ENCODE measurements at places on chromosomes 12 and 14.
A peak's percentile ranks its signal among the peaks of the same experiment; 100 is the strongest.

GRCh38 chr14:75176142-75176820 is at the start of gene TMED10:
TMED10 (minus strand) TSS chr14:75176612; CDS start chr14:75176579, 33 bp downstream.
- DNase-seq, result peak; percentile 88

DNA sequence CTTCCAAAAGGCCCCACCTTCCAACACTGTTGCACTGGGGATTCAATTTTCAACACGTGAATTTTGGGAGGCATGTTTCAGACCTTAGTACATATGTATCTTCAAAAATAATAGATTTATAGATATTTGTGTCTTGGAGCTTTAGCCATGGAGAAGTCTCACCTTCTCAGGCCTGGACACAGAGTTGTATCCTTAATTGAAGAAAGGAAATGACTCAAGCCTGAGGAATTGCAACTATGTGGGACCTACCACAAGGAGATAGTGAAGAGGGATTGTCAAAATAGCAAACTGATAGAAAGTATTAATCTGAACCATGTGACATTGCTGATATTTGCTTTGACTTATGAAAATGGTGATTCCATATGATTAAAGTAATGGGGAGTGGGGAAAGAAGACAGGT is 89.8 kb downstream of the ACSS3 start:
- no peak for DNase-seq

GRCh38 chr14:96129128-96129736 is 75.4 kb upstream of the BDKRB2 start:
- DNase-seq, result no peak

DNA sequence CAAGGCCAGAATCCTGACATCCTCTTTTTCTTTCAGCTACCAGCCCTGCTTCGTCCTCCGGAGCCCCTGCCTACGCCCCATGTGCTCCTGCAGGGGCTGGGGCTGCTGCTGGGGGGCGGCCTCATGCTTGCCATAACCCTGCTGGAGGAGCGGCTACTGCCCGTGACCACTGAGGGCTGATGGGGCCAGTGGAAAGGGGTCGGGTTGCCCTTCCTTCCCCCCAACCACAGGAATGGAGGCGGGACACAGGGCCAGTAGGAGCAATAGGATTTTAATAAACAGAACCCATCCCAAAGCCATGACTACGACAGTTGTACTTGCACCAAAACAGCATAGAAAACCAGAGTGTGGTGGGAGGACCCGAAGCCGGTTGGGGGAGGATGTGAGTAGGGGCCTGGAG is 7.7 kb downstream of the SLC39A5 start:
- no peak for DNase-seq

GRCh38 chr14:43249591-43249990 is 1257.5 kb downstream of the FSCB start:
- DNase-seq, result no peak

DNA sequence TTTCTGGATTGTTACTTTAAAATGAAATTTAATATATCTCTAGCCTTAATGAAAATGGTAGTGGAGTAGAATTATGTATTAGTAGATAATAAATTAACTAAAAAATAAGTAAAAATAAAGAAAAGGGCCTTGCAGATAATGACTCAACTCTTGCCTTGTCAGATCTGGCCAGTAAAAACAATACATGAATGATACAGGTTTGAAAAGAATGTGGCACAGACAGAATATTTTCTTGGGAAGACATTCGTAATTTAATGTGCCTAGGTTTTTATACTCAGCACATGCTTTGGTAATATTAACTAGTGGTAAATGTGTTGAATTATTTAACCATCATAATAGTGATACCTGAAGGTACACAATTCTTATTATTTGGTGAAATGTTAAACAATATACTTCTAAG is 28.3 kb downstream of the ATF7IP start:
- no peak for DNase-seq

DNA sequence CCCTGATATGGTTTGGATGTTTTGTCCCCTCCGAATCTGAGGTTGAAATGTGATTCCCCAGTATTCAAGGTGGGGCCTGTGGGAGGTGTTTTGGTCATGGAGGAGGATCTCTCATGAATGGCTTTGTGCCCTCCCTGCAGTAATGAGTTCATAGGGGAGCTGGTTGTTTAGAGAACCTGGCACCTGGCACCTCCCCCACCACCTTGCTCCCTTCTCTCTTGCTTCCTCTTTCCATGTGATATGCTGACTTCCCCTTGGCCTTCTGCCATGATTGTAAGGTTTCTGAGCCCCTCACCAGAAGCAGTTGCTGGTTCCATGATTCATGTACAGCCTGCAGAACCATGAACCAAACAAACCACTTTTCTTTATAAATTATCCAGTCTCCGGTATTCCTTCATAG is 32.6 kb downstream of the CD163L1 start:
- DNase-seq, result no peak

GRCh38 chr14:83260751-83261150 is 1727.1 kb upstream of the SEL1L start:
- no peak for DNase-seq

DNA sequence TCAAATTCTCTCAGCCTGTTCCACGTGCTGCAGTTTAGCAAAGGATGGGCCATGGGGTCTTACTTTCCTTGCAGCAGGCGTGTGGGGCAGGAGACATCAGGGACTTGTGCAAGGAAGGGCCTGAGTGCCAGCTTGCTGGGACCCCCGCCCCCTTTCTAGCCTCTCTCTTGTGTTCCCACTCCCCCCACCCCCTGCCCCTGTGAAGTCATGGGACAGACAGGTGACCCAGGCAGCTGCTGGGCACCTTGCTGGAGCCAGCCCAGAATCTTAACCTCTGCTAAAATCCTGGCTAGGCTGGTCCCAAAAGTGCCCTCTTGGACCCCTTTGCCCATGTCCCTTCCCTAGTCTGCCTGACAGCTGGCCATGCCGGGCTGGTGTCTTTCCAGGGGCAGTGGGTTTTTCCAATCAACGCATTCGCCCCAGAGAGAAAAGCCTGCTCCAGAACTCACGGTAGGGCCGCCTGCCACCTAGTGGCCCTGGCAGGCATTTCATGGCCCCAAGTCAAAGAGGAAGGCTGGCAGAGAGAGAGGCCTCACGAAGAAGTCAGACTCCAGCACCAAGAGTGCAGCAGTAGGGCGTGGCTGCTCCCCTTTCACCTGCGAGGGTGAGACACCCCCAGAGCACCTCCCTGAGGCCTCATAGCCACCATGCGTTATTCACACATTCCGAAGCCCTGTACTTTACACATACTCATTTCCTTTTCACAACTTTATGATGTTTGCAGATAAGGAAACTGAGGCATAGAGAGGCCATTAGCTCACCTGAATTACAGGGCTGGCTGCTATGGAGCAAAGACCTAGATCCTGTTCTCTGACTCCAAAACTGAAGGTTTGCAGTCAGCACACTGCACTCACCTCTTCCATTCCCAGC is 67.4 kb downstream of the LGMN start:
- DNase-seq, result peak; percentile 71

GRCh38 chr12:2973566-2973965 is 14.4 kb downstream of the TEAD4 start:
- DNase-seq, result no peak

DNA sequence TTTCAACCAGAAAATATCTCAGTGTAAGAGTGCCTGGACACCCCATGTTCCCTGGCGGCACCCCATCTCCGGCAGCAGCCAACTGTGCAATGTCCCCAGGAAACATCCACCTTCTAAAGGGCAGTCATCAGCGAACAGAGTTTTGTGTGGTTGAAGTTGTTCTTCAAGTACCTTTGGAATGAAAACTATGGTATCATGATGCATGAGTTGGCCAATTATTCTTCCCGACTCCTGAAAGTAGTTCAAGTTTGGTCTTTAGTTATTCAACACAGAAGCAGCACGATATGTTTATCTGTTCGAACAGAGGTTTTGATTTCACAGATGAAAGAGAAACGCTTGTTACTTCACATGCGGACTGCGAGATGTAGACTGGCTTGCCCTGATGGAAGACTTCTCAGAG is 21.1 kb upstream of the TTC7B start:
- DNase-seq, result no peak

GRCh38 chr14:32898876-32899275 is 39.8 kb upstream of the NPAS3 start:
- DNase-seq, result no peak

DNA sequence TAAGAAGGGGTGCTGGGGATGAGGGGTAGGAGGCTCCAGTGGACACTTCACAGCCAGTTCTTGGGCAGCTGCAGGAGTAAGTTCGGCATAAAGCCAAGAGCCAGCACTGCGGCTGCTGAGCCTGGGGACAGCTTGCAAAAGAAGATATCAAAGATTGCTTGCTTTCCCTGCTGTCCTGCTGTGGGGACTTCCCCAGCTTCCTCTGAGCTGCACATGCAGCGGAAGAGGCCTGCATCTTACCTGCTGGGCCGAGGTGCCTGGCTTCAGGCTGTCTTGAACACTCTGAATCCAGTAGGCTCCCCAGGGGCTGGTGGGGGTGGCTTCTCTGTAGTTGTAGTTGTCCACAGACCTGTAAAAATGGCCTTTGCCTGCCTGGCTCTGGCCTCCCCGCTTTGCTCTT is 1.3 kb downstream of the CHGA start:
- DNase-seq, result no peak

- no peak for DNase-seq
These were observed 1217.4 kb upstream of the FLRT2 start for GRCh38 chr14:84312551-84312950.

DNA sequence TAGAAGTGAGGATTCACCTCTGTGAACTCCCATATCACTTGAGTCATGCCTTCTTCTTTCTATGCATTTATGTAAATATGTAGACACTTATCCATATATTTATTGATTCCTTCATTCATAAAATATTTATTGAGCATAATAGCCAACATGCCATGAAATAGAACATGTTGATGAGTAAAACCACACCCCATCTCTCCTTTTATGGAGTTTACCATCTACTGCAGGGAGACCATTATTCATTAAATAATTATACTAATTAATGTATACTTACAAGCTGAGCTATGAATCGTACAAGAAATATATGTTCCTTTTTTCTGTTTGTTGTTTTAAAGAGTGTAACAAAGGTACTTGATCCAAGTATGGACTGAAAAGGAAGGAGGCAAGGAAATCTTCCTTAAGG is 17.4 kb upstream of the IGF1 start:
- no peak for DNase-seq

DNA sequence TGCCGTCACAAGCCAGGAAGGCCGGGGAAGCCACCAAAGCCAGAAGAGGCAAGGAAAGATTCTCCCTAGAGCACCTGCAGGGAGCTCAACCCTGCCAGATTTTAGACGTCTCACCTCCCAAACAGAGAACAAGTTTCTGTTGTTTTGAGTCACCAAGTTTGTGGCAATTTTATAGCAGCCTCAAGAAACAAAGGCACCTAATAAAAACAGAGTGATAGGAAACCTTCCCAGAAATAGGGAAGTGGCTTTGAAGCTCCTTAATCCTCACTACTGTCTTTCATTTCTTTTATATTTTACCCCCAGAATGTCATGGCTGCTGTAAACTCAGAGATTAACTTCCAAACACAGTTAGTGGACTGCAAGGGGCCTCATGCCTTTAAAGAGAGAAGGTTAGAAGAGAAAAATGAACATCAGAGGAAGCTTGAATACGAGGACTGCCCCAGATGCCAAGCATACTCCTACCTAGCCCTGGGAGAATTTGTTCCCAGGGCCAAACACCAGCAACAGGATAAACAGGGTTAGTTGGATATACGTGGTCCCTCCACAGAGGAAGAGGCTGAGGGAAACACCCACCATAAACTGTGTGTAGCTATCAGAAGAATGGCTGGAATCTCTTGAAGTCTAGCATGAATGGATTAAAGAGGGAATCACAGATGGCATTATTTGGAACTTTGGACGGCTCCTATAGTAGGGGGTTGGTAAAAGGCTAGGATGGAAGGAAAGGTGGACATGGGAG is 148.3 kb downstream of the KCNA5 start:
- DNase-seq, result no peak

DNA sequence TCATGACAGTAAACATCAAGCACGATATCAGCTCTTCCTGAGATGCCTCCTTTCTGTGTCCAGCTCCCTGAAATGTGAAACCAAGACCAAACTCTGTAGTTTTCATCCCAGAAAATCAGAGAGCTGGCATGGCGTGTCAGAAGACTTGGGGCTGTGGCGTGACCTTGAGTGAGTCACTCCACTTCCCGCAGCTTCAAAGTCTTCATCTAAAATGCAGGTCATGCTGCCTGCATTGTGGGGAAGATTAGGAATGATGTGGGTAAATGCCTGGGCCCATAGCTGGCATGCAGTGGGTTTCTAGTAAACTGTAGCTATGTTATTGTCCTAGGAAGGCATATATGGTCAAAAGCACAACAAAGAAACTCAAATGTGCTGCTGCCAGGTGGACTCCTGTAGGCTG is 28.8 kb downstream of the OAS2 start:
- no peak for DNase-seq

DNA sequence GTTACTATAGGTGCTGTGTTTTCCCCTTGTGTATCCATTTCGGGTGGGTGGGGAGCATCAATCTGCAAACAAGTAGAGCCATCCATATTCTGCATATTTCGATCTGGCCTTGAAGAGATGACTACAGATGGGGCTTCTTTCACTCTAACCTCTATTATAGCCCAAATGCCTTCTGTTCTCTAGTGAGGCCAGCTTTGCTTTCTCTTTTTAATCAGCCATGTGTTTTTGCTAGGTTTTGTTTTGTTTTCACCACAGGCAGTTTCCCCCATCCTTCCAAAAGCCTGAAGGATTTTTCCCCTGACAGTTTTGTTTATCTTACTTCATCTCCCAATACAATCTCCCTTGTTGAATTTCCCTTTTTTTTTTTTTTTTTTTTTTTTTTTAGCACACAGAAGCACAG is 224.1 kb downstream of the BTG1 start:
- no peak for DNase-seq

- no peak for DNase-seq
These were observed 295.7 kb upstream of the PRKD1 start for GRCh38 chr14:30223385-30223785.

DNA sequence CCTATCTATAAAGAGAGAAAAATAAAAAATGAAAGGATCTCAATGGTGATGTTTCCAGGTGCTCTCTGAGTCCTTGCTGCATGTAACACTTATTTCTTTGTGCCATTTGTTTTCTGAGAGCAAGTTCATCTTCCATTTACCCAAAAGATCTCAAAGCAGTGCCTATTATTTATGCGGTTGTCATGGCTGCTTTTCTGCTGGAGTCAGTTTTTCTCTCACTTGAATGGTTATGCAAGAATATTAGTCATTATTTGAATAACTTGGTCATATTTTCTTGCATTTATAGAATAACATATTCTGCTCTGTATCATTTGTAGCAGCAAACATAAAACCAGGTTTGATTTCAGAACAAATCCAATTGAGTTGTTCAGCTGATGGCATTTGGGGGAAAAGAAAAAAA is 141.8 kb upstream of the G2E3 start:
- DNase-seq, result no peak

GRCh38 chr14:31950764-31951637 is 126.1 kb upstream of the ARHGAP5 start:
- DNase-seq, result no peak

DNA sequence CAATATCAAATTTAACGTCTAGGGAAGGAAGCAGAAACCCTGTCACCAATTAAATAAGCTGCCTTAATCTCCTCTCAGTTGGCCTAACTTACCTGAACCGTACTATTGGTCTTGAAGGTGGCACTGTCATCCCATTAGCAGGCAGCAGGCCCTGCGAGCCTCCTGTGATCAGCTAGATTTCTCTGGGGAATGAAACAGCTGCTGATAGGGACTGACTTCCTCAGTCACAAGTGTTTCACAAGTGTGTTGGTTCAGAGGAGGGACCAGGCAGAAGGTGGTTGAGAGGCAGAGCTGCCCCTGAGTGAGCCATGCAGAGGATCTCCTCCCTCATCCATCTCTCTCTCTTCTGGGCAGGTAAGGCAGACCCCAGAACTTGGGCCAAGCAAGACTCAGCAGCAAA is 166.8 kb downstream of the DAD1 start:
- no peak for DNase-seq

- DNase-seq, result no peak
These were observed 52.4 kb upstream of the CDKN3 start for GRCh38 chr14:54344445-54344844.

GRCh38 chr12:91885851-91886731 is 259.6 kb downstream of the BTG1 start:
- DNase-seq, result no peak

All from stimulated activated CD4-positive, alpha-beta T cell treated with anti-CD3 and anti-CD28 coated beads, Interleukin-1b, Interleukin-23, amount 100 ng/mL, for 4 hours (primary cell).